ENCODE measurements at places on chromosomes 11 and 22.

- no peak for DNase-seq
Measured at GRCh38 chr11:33701302-33702230, 940 bp upstream of the C11orf91 start.

GRCh38 chr11:111099028-111099713, 146.4 kb upstream of the POU2AF2 start:
- no peak for DNase-seq

- no peak for DNase-seq
Measured at GRCh38 chr11:63444160-63444559, 46.8 kb downstream of the PLAAT5 start.

GRCh38 chr11:130771708-130772107, 144.6 kb downstream of the SNX19 start:
- DNase-seq = no peak

DNA sequence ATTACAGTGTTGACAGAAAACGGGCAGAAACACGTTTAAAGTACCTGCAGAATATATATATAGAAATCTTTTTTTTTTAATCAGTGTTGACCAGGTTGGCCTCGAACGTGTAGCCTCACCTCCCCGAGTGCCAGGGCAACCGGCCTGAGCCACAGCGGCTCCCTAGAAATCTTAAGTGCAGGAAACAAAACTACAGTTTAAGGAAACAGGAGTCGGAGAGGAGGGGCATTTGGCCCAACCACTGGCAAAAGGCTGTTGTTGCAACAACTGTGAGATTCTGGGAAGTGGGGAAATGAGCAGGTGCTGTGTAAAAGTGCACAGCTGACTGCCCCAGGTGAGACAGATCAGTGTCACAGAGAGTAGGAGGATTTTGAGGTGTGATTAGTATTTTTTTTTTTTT, 3.7 kb downstream of the YWHAH start:
- no peak for DNase-seq

DNA sequence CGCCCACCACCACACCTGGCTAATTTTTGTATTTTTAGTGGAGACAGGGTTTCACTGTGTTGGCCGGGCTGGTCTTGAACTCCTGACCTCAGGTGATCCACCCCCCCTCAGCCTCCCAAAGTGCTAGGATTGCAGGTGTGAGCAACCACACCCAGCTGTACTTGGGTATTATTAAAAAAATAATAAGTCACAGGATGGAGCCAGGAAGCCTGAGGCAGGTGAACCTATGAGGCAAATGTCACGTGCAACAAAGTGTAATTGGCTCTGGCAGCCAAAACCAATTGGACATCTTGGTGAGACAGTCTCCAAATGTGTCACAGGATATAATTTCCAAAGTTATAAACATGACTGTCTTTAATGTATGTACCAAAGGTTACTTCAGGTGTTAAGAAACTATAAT, 24.0 kb upstream of the MALAT1 start:
- DNase-seq = no peak

- DNase-seq = no peak
Measured at GRCh38 chr11:92929653-92930052, 39.8 kb upstream of the MTNR1B start.

- no peak for DNase-seq
Measured at GRCh38 chr11:105696000-105696399, 86.1 kb downstream of the GRIA4 start.

GRCh38 chr11:75149766-75150465, 991 bp upstream of the SLCO2B1 start:
- DNase-seq = no peak

GRCh38 chr11:33390944-33391892, 134.0 kb downstream of the HIPK3 start:
- no peak for DNase-seq

- DNase-seq = no peak
Measured at GRCh38 chr11:119745776-119746535, 17.0 kb upstream of the NECTIN1 start.

Data from NCI-H1048 (cell line).